ENCODE measurements at places on chromosomes 6 and 20.

GRCh38 chr6:6901945-6902344, 205.8 kb upstream of the RREB1 start:
- no peak for DNase-seq

- peak; percentile 26 for DNase-seq
These were observed 778.5 kb downstream of the MAFB start for GRCh38 chr20:39910536-39910935.

DNA sequence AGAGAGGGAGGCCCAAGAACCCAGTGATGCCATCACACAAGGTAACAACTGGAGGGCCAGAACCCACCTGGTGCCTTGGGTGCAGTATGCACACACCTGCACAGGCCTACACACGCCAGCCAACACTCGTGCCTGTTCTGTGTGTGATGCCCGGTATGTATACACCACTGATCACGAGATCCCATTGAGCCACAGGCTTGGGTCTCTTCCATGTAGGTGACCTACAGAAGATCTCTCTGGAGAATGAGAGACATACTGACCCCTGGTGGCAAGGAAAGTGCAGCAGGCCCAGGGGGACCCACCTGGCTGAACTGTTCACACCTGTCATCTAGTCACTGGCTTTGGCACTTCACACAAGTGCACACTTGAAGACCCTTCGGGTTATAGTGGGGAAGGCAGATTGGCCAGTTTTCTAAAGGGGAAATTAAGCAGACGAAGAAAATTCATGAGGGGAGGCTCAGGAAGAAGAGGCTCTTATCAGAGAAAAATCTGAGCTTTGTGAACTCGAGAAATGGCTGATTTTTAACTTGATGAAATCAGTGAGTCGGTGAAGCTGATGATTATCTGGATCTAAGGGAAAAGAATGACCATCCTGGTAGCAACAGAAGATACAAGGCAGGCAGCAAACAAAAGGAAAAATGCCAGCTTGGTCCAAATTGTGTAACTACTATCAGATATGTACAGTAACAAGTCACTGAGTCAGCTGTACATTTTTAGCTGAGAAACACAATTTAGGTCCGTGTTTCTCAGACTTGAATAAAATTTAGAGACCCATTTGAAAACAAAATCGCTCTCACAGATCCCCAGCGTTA, 69.1 kb upstream of the PBOV1 start:
- peak; percentile 28 for DNase-seq

DNA sequence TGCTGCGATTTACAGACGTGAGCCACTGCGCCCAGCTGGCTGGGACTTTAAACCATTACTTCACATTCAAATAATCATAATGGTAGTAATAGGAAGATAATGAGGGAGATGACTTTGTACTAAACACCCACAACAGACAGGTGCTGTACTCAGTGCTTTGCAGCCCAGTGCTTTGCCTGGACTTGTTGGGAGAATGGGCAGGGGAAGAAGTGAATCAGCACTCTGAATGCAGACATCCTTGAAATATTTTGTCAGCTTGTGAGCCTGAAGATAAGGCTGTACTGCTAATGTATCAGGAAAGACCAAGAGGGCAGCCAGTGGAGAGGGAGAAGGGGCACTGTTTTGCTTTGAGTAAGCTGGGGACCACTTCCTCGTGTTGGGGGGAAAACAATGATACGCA, 17.4 kb downstream of the NKX2-2 start:
- DNase-seq = no peak

GRCh38 chr6:118023771-118024170, 116.7 kb downstream of the SLC35F1 start:
- DNase-seq = no peak

DNA sequence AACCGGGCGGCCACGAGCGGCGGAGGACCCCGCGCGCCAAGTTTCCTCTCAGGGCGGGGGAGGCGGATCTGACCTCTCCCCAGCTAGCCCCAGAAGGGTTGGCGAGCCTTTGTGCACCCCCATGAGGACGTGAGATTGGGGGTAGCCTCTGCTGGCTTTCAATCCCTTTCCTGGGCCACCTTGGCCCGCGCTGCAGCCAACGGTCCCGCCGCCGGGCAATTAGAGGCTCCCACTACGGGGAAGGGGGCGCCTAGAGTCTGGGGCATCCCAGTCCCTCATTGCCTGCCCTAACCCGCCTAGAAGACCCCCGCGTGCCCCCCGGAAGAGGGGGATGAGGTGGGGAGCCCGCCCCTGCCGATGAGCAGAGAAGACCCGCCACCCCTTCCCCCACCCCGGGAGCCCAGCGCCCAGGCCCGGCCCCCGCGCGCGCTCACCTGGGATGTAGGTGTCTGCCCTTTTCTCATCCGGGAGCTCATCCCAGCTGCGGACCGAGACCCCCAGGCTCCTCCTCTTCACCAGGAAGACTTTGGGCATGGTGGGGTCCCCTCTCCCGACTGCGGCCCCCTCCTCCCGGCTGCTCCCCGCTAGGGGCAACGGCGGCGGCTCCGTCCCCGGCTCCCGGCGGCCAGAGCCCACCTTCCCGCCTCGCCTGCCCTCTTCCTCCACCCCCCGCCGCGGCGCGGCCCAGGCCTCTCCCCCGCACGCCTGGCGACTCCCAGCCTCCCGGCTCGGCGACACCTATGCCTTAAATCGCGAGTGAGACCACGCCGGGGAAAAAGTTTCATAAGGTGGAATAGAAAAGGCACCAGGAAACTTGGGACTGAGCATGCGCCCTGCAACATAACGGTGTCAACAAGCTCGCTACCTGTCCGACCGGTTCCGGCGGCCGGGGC, at the start of gene OVOL2:
Gene OVOL2 (minus strand): TSS at position 816 of the 893 bp plus-strand sequence. CDS start 282 bp downstream, at position 534.
- no peak for DNase-seq

DNA sequence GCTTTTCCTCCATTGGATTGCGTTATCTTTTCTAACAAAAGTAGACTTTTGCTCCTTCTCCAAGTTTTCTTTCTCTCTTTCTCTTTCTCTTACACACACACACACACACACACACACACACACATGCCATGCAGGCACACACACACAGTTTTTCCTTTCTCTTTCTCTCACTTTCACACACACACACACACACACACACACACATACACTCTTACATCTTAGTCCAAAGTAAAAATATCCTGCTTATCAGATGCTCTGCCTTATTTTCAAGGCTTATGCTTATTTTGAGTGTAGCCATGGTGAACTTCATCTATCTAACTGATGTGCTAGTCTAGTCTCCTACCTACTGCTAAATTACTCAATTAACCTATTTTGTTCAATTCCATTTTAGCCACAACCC, 34.4 kb upstream of the RAB23 start:
- DNase-seq = no peak

GRCh38 chr6:122797537-122797936, 8.5 kb downstream of the SMPDL3A start:
- no peak for DNase-seq

DNA sequence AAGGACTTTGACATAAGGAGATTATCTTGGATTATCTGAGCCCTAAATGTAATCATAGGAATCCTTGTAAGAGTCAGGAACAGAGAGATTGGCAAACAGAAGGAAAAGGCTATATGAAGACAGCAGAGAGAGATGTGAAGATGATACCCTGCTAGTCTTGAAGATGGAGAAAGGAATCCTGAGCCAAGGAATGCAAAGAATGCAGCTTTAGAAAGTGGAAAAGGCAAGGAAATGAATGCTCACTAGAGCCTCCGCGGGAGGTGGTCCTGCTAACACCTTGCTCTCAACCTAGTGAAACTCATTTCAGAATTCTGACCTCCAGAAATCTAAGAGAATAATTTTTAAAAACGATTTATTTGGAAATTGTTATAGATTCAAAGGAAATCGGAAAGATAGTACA, 117.1 kb downstream of the TBXT start:
- DNase-seq = no peak

DNA sequence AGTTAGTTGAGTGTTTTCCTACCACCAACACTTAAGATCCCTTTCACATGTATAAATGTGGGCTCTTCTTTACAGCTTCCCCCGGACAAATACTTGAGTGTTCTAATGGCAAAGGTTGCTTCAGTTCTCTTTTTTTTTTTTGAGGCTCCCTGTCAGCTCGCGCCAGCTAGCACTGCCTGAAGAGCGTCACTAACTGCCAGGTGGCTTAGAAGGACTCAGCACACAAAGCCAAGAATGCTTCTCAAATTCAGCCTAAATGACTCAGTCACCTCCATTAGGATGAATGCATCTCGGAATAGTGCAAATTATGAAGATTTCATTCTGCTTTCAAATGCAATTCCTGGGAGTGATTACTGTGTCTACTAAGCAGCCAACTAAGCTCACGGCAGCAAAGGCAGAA, 150.7 kb upstream of the BTBD3 start:
- peak; percentile 67 for DNase-seq

- peak; percentile 43 for DNase-seq
These were observed 3.8 kb downstream of the SLC35B2 start for GRCh38 chr6:44253307-44254101.

DNA sequence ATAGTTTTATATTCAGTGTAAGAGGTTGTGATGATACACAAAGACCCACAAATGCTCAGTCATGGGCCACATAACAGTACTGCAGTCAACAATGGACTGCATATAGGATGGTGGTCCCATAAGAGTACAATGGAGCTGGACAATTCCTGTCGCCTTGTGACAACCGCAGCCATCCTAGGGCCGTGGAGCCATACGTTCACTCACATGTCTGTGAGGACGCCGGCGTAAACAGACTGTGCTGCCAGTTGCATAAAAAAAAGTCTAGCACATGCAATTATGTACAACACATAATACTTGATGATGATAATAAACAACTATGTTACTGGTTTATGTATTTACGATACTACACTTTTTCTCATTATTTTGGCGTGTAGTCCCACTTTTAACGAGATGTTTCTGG, 30.9 kb downstream of the BFSP1 start:
- no peak for DNase-seq

GRCh38 chr6:21019614-21020013, 485.4 kb downstream of the CDKAL1 start:
- DNase-seq = no peak

DNA sequence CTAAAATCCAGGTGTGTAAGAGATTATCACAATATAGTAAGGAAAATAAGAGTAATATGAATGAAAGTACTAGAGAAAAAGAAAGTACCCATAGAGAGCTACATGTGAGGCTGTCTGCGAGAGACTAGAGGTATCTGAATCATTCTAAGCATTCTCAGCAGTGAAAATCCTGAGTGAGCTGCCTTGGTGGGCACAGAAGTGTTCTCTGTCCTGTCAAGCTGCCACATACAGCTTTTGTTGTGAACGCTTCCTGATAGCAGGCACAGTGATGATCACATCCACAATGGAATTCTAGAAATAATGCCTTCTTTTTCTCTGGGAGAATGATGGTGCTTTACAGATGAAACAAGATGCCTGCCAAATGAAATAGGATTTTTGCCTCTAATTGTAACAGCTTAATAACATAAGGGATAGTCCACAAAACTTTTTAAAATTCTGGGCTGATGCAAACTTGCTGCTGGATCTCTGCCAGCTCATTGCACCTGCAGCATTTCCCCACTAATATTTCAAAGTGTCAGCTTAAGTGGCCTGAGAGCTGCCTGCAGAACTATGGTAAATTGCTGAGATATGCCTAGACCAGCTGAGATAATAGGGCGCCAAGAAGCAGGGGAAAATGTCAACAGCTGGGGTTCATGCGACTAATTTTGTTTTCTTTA, 620.5 kb downstream of the DOK5 start:
- DNase-seq = no peak

DNA sequence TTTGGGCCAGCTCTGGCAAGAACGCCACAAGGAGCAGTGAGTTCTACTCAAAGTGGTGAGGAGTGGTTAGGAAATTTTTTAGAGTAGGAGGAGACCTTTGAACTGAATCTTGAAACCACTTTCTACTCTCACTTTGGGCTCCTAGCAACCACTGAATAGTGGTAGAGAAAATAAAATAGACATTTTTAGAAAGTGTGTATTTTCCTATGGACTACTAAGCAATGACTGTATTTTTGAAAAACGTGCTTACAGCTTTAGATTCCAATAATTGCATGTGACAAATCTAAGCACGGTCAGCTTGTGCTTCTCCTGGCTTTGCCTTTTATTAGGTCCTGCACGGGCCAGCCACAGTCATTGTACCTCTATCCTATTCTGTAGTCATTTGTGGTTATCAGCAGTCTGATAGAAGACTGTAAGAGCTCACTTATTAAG, 8.7 kb upstream of the IFNGR1 start:
- no peak for DNase-seq

GRCh38 chr6:143126574-143126941, 65.9 kb downstream of the AIG1 start:
- no peak for DNase-seq

DNA sequence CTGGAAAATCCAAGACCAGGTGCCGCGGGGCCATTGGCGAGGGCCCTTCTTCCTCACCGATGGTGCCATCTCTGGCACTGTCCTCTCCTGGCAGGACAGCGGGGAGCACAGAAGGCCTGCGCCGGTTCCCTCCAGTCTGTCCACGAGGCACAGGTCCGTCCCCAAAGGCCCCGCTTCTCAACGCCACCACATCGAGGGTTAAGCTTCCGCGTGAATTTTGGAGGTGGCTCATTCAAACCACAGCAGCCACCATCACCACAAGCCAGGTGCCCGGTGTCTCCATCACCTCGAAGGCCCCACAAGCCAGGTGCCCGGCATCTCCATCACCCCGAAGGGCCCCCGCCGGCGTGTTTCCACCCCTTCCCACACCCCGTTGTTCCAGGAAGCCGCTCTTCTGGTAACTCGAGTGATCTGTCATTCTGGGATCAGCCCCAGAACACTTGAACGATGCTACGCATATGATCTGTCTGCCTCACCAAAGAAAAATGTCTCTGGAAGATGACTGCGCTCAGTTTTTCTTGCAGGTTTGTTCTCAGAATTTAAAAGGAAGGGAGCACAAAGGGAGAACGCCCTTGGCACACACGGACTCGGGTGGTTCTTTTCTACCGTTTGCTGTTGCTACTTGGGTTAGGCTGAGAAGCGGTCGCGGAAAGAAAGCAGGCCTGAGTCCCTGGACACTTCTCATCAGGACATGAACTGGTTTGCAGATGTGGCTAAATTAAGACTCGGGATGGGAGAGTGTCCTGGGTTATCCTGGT, 9.9 kb upstream of the KIF25 start:
- DNase-seq = peak; percentile 42
